HFFc6 (cell line): ENCODE measurements at places on chromosomes 6 and 20.

DNA sequence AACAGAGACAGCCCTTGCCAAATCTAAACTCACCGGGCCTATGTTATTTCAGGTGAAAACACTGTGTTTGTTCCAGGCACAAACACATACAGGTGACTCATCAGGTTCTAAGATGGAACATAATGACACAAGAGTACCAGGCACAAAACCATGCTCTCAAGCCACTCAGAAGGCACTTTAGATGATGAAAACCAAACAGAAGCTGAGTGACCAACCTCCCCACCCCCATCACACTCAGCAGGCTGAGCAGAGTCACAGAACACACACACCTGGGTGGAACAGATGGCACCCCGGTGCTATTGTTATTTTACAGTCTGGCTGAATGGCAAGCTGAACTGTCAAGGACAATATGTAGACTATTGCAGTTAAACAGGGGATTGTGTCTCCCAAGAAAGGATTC, 20.6 kb upstream of the NKX2-2 start:
- H3K27ac ChIP-seq = no peak overlapping the region
- no peak for DNase-seq
- H3K27me3 ChIP-seq = peaks cover 13% of the 10 kb centered on the region; the same call in 1 of the 2 replicates
- no peaks in the 10 kb centered on the region for H3K36me3 ChIP-seq
- H3K4me1 ChIP-seq = no peaks in the 10 kb centered on the region

DNA sequence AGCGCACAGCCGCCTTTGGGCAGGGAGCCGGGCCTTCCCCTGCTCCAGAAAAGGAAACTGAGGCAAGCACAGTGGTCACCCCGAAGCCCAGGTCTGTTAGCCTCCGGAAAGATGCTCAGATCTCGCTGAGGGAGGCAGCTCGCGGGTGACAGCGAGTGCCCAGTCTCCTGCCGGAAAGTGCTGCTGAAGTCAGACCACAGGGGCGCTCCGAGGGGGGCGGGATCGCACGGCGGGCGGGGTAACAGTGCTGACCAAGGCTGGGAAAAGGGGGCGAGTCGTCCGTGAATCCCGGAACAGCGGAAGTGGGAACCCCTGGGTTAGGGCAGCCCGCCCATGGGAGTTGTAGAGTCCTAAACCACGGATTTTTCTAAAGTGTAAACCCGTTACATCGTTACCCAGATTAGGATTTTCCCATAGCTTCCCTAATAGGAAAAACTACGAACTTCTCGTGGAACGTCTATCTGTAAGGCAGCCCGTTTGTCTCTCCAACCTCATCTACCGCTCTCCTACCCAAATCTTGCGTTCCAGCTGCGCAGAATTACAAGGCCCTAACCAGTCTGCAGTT, 504 bp downstream of the VPS16 start:
- DNase-seq = peak; percentile 54
- H3K4me1 ChIP-seq = peaks cover 23% of the 10 kb centered on the region
- peak overlapping the region; percentile 97 for H3K4me3 ChIP-seq
- H3K36me3 ChIP-seq = peaks cover 26% of the 10 kb centered on the region
- peak overlapping the region; percentile 90 for H3K27ac ChIP-seq

DNA sequence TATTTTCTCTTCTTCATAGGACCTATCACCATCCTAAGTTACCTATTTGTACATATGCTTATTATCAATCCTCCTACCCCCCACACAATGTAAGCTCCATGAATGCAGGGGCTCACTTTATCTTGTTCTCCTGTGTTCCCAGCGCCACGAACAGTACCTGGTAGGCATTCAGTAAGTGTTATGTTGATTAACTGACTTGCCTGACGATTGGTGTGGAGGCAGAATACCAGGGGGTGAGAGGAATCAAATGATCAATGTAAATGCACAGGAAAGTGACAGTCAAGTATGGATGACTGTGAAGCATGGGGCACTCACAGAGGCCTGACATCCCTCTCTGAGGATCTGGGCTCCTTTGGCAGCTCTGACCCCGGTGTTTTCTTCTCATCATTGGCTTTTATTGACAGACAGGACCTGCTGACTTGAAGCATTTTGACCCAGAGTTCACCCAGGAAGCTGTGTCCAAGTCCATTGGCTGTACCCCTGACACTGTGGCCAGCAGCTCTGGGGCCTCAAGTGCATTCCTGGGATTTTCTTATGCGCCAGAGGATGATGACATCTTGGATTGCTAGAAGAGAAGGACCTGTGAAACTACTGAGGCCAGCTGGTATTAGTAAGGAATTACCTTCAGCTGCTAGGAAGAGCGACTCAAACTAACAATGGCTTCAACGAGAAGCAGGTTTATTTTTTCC, 6.1 kb upstream of the IFT52 start:
- DNase-seq = peak; percentile 42
- H3K27me3 ChIP-seq = peaks cover 4% of the 10 kb centered on the region
- no peak overlapping the region for H3K4me3 ChIP-seq

GRCh38 chr6:22349528-22349927, 52.7 kb upstream of the PRL start:
- H3K4me3 ChIP-seq = no peak overlapping the region
- no peaks in the 10 kb centered on the region for H3K36me3 ChIP-seq
- no peaks in the 10 kb centered on the region for H3K4me1 ChIP-seq
